CD4-positive, alpha-beta T cell (primary cell): ENCODE measurements at places on chromosomes 4 and X.

GRCh38 chr4:119479835-119480234, 148.8 kb downstream of the PDE5A start:
- no peak for DNase-seq

- DNase-seq, result no peak
Observed at GRCh38 chr4:52670121-52670520, 11.0 kb upstream of the USP46 start.

DNA sequence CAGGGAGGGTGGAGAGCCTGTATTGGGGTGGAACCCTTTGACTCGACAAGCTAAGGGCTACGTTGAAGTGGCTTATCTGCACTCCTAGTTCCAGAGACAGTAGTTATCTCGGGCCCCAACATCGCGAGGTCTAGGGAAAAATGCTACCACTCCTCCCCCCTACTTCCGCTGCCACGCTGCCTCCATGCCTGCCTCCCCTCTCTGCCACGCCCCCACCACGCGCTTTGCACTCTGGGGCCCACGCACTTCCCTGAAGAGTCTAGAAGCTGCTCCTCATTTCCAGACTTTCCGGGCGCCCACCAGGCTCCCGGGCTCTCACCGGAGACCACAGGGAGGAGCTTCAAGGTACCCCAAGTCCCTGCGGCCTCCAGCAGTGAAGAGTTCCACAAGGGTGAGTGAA, at the start of gene PASD1:
PASD1 (plus strand) TSS at position 227 of the 400 bp plus-strand sequence. CDS start 37,879 bp downstream, outside the sequence.
- DNase-seq, result no peak

- no peak for DNase-seq
Observed at GRCh38 chrX:134725103-134725690, 66.9 kb upstream of the PLAC1 start.

DNA sequence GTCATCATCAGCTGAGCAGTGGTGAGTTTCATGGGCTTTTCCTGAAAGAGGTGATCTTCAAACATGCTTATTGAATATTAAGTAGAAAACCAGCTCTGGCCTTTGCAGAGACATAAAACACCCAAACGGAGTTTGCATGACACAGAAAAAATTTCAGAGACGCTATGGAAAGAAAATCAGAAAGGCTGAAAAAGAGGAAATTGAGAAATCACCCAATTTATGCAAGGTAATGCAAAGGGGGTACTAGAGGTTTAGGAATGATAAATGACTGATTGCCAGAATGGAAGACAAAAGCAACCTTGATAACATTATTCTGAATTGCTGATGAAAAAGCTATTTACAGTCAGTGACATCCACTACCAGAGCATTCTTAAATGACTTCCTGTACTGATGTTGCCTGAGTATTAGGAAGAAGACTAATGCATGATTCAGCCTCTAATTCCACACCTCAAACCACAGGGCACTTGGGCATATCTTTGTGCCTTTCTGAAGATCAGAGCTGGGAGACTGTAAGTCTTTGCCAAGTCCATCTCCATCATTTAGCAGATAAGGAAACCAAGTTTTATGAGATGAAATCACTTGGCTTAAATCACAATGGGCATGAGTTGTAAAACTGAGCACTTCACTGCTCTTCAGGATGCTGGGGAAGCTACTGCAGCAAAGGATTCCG, 565.7 kb downstream of the PPARGC1A start:
- DNase-seq, result no peak

DNA sequence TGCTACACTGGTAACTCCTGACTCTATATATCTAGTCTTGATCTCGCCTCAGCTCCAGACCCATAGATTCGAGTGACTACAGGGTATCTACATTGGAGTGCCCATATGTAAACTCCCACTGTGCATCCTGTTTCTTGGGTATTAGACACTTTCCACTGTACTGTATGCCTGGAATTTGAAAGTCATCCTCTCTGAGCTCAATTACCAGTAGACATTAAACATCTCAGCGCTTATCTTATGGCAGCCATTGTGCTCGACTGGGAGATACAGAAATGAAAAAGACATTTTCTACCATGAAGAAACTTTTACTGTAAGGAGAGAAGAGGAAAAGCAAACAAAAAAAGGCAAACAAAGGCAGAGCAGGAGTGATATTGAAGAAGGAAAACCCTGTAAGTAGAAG, 151.9 kb upstream of the JADE1 start:
- no peak for DNase-seq

- DNase-seq, result no peak
Observed at GRCh38 chr4:5051278-5052203, at the start of gene STK32B. Gene STK32B, plus strand, starts transcription at chr4:5051480.
